Head of caudate nucleus (tissue), 42 donors: ENCODE measurements at places on chromosomes 3 and 15.

- DNase-seq, result no peak
These were observed 8.2 kb downstream of the CDC25A start for GRCh38 chr3:48180021-48180420.

DNA sequence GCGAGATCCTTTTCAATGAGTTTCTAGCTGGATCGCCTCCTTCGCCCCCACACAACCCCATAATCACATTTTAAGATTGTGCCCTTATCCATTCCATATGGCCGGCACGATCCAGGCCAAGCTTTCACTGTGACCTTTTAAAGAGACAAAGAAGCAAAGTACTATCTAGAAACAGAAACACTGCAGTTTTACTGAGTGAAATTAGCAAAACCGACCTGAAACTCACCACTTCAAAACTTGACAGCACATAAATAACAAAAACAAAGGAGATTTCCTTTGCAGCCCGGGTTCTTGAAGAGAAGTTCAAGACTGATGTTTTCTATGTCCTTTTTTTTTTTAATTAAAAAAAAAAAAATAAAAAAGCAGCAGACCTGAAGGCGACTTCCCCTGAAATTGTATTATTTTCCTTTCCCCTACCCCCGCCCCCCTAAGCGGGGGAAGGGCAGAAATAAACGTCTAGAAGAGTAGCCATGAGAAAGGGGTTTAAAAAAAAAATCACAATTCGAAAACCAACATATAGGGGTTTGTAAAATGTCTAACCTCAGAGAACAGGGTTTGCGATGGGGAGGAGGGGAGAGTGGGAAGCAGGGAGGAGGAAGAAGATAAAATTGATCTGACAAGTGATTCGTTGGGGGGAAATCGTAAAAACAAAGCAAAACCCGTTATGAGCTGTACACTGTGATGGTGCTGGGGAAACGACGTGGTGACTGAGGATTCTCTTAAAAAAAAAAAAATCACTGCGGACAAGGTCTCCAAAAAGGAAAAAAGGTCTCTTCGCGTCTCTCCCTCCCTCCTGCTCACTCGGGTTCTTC, 1.5 kb downstream of the SATB1 start:
- peak; percentile 29 for DNase-seq

DNA sequence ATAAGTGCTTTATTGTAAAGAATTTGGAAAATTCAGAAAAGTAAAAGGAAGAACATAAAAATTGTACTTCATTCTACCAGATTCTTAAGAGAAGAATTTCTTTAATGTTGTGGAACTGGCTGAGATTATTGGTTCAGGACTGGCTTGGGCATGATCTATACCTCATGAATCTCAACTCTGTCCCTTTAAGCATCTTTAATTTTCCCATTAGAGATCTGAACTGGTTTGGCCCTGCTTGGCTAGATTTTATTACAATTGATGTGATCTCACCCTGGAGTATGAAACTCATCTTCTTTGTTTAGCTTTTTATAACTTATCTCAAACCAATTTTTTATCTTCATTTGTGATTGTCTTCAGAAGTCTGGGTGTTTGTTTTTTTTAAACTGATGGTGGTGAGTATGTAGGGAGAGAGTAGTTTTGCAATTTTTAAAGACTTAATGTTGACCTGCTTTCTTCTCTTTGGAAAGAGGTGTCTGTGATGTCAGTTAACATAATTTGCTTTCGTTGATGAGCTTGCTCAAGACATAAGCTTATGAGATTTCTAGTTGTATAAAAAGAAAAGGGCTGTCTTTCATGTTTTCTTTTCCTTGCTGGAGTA, 61.9 kb downstream of the ZNF609 start:
- no peak for DNase-seq

GRCh38 chr15:94503293-94503692, 271.9 kb downstream of the MCTP2 start:
- DNase-seq, result no peak

GRCh38 chr3:60810881-60811280, 440.4 kb downstream of the FHIT start:
- DNase-seq, result no peak

- DNase-seq, result no peak
These were observed 530.8 kb downstream of the DIPK2A start for GRCh38 chr3:144502402-144502801.

DNA sequence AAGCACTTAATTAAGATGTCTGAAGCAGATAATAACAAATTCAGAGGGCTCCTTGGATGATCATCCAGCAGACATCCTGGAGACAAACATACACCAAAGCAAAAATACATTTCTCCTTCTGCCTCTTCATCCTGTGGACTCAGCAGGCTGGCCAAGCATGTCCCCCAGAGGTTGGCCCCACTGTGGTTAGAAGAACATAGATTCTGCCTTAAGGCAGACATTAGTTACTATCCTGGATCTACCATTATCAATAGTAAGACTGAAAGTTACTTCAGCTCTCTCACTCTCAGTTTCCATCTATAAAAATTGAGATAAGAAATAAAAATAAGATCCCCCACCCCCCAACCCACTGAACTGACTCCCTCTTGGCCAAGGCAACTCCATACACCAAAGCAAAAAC, 28.6 kb upstream of the TGFBR2 start:
- DNase-seq, result no peak

GRCh38 chr3:58161435-58162398, 49.1 kb downstream of the DNASE1L3 start:
- no peak for DNase-seq

GRCh38 chr15:35944945-35945585, 399.1 kb upstream of the DPH6 start:
- DNase-seq, result no peak

GRCh38 chr15:31330111-31330785, 3.6 kb downstream of the KLF13 start:
- no peak for DNase-seq

DNA sequence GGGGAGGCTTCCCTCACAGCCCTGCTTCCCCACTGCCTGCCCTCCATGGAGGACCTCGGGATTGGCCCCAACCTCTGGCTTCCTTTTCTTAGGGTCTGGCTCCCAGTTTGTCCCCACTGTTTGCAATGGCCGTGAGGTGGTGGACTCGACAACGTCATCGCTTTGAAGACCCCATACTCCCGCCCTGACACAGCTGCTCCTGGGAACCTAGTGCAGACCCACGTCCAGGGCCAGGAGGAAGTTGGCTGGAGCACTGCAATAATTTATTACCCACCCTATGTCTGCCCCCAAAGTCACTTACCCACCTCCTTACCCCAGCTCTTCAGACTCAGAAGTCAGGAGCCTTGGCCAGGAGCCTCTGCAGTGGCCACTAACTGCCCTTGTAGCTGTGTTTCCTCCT, 11.1 kb downstream of the GRM2 start:
- no peak for DNase-seq

GRCh38 chr3:184596886-184597575, 35.4 kb downstream of the EPHB3 start:
- DNase-seq, result no peak

- no peak for DNase-seq
These were observed 187.5 kb upstream of the HES1 start for GRCh38 chr3:193948459-193948858.

GRCh38 chr3:126472277-126473006, 3.2 kb downstream of the ZXDC start:
- DNase-seq, result peak; percentile 63

GRCh38 chr3:11559816-11560633, 83.7 kb downstream of the VGLL4 start:
- DNase-seq, result no peak

GRCh38 chr3:130895690-130896488, 2.0 kb downstream of the ATP2C1 start:
- DNase-seq, result no peak

GRCh38 chr3:189099505-189100290, 72.1 kb upstream of the TPRG1 start:
- no peak for DNase-seq

DNA sequence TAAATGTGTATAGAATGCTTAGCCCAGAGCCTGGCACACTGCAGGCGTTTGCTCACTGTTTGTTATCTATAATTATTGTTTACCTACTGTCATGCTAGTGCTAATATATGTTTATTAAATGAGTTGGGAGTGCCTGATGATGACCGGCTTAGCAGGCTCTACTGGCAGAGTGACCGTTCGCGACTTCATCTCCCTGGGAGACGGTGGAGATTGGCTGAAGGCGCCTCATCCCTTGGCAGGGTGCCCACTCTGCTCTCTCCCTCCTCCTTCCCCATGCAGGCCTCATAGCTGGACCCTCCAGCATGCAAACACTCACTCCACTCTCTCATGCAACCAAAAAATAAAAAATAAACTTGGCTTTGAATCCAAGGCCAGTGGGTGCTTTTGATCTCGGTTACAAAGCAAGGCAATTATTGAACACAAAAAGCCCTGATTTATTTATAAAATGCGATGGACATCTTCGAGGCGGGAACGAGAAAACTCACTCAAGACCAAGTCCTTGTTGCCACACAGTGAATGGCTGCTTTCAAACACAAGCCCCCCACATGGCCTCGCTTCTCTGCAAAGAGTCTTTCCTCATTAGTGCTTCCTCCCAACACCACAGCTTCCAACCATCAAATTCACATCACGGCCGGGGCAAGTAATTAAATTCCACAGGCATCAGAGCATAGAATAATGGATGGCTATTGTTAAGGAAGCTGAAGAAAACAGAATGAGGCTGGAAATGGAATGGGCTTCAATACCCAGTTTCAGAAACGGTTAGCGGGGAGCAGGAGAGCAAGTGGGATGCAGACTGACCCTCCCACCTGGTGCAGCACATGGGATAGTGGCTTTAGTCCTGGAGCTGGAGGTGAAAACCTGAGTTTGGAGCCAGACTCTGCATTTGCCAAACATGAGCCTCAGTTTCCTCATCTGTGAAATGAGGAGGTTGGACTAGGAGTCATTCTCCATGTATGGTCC, 135.7 kb upstream of the RAD18 start:
- peak; percentile 71 for DNase-seq

GRCh38 chr3:16174389-16174788, at the start of gene GALNT15:
Gene GALNT15, plus strand, starts transcription at chr3:16174680. Its CDS starts 472 bp downstream, at chr3:16175152.
- peak; percentile 75 for DNase-seq

GRCh38 chr15:40944510-40945296, 8.6 kb upstream of the CHAC1 start:
- DNase-seq, result no peak

GRCh38 chr15:51260202-51260601, 78.2 kb downstream of the CYP19A1 start:
- DNase-seq, result no peak

- peak; percentile 81 for DNase-seq
These were observed 121.3 kb downstream of the RPLP1 start for GRCh38 chr15:69573815-69574475.

DNA sequence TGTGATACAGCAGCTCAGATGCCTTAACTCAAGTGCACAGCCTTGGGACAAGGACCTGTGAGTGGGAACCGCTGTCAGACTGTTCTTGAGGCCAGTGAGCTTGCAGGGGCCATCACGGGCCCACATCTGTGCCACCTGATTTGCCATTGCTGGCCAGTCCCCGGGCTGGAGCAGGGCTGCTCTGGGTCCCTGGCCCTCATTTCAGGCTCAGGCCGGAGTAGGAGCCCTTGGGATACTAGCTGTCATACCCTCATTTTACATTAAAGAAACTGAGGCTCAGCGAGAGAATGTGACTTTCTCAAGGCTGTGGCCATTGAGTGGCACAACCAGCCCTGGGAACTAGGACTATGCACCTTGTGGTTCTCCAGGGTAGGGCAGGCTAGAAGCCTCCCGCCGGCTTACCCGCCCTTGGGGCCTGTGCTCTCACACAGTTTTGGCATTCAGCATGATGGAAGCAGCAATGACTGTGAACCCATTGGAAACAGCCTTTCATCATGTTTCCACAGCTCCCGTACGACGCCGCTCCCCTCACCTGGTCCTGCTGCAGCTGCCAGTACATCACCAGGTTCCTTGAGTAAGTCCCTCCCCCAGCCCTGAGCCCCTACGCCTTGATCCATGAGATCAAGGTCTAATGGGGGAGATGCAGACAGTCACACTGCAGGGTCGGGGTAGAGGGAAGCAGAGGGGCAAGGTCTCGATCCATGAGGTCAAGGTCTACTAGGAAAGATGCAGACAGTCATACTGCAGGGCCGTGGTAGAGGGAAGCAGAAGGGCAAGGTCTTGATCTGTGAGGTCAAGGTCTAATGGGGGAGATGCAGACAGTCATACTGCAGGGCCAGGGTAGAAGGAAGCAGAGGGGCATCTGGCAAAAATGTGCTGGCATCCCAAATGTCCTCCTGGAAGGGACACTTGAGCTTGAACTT, 42.2 kb downstream of the GOLGA6L10 start:
- DNase-seq, result no peak

DNA sequence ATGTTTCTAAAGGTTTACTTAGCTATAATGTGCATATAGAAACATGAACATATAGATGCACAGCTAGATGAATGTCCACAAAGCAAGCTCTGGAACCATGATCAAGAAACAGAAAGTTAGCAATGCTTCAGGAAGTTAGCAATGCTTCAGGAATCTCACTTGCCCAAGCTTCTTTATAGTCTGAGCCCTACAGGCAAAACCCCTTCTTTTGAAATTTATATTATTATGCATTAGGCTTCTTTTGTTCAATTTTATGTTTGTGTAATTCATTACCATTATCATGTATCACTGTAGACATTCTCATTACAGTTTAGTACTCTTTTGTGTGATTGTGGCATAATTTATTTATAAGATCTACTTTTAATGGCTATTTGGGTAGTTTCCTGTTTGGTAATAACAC, 286.4 kb upstream of the BCHE start:
- no peak for DNase-seq

- no peak for DNase-seq
These were observed 48.4 kb downstream of the OPA1 start for GRCh38 chr3:193641440-193641775.

DNA sequence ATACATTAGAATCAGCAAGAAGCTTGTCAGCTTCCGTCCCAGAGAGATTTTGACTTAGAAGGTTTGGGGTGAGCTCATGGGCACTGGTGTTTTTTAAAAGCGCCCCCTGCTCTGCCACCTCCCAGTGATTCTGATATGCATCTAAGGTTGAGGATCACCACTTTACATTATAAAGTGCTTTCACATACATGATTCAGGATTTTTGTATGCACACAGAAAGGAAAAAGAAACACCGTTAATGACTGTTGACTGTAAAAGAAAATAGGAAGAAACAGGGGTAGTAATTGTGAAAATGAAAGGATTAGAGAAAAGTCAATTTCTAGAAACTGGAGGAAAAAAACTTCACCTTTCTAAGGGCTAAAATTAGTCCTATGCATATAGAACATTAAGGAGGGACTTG, 104.9 kb upstream of the ZBED2 start:
- no peak for DNase-seq

DNA sequence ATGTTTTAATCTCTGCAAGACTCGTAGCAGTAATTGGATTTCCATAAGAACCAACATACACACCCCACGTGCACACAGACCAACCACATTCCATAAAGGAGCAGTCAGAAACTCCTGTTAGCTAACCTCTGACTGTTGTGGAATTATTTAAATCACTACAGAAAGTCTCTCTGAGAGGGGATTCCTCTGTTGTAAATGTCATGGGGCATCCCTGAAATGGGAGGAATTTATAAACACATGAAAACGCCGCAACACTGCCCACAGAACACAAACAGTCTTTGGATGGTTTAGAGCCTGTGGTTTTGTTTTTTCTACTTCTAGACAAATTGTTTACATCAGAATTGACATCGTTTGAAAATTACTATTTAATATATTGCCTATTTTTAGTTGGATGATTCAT, 740.1 kb upstream of the GRM7 start:
- DNase-seq, result no peak

- DNase-seq, result no peak
These were observed 97.8 kb upstream of the RPL32 start for GRCh38 chr3:12939137-12939536.
